Fibroblast of the aortic adventitia (primary cell): ENCODE measurements at places on chromosomes 13 and 19. TPM values are rescaled to one million over a fixed set of nuclear protein-coding genes. Genes with fewer than 3 reads are reported as not detected.

DNA sequence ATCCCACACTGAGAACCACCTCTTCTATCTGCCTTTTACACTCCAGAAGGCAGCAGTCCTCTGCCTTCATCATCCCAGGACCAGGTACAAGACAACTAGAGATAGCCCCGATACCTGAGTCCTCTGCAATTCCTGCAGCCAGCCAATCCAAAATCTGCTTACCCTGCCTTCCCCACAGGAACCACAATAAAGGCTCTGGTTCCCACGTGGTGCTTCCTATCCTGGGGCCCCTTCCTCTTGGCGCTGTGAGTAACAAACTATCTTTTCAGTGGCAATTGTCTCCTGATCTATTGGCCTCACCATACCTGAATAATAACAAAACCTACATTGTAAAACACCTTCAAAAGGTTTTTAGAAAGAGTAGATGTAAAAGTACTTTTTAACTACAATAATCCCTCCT lies 63.1 kb downstream of the ZDHHC20 start:
- no peak for DNase-seq

DNA sequence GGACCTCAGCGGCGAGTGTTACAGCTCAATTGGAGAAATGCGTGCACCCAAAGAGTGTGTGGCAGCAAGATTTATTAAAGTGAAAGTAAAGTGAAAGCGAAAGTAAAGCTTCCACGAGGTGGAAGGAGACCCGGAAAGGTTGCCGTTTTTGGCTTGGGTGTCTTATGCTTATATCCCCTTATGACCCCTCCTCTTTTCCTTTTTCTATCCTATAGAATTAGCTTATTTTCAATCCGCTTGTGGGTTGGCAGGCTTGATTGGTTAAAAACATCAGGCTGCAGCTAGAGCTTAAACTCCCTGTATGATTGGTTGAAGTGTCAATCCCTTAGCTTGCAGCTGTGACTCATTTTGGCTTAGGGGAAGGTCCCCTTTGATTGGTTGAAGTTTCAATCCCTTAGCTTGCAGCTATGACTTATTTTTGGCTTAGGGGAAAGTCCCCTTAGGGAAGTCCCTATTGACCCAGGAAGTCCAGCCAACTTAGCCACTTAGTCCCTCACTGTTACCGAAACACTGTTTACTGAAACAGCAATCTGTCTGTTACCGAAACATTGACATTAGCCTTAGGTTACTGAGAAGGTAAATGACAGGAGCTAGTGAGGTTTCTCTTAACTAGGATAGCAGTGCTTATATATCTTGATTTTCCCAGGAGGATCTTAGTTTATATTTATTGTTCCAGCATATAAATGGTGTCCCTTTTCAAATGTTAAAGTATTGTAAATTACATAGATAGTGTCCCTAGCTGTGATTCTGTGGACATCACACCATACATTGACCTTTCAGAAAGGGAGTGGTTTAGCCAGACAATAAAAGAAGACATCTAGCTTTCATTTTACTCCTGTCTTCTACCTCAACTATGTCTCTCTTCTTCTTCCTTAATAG lies 575.8 kb downstream of the DACH1 start:
- DNase-seq = peak; percentile 11

DNA sequence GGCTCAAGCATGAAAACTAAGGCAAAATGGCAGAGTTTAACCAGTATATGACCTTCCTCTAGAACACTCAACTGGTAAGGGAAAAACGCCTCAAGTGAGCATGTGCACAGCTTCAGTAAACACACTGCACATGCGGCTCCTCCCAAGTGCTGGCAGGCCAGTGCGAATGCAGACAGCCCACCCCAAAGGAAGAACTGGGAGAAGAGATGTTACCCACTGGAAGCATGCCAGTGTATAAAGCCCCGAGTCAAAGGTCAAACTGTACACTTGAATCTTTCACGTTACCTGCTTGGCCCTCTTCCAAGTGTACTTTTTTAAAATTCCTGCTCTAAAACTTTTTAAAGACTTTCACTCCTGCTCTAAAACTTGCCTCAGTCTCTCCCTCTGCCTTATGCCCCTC lies 19.2 kb upstream of the RCBTB1 start:
- no peak for DNase-seq

- DNase-seq = no peak
These were observed 208.3 kb upstream of the STARD13 start for GRCh38 chr13:33493672-33494365.

The N4BP2L1 gene
- 1.9 and 9.5 TPM in 2 replicates for total RNA-seq

DNA sequence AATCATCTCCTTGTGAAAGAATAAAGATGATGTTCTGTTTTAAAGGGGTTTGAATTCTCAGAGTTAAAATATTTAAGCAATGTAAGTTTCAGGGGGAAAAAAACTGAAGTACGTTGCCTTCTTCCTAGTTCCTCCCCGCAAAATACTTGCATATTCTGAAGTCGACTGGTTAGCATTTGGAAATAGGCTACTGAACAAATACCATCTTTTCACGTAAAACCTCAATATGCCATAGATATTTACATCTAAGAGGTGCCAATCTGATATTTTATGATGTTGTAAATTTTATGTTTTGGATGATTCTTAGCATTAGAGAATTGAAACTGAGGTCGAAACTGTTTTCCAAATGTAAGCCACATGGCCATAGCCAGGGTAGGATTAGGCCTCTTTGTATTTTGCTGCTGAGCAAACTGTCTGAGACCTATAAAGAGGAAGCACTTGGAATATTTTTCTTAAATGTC lies 138.3 kb downstream of the FLT1 start:
- DNase-seq = no peak

DNA sequence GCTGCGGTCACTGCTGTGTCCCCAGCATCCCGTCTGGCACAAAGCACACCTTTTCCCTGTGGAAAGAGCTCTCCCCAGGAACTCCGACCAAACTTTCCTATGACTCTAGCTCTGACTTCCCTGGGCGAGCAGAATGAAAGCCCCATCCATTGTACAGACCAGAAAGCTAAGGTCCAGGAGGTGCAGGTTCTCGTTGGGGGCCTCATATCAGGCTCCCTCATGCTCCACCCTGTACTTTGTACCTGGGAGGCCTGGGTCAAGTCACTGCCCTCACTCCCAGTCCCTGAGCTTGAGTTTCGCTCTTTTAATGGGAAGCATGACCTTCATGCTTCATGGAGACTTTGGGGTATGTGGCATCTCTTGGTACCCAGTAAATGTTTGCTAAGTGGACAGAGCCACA lies 18.4 kb downstream of the CYTH2 start:
- no peak for DNase-seq

DNA sequence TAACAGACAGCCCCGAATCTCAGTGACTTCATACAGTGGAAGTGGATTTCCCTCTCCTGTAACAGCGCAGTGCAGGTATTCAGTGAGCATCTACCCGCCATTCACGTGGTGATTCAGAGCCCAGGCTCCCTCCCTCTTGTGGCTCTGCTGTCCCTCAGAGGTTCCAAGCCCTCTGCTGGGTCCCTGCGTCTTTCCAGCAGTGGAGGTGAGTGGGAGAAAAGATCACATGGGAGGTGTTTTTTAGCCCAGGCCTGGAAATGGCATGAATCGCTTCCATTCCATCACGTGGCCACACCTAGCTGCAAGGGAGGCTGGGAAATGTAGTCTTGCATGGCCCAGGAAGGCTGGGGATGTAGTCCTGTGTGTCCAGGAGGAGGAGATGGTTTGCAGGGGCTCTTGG lies 61.4 kb downstream of the DPF1 start:
- DNase-seq = no peak

GRCh38 chr13:19713186-19713965 lies 69.4 kb downstream of the PSPC1 start:
- DNase-seq = peak; percentile 40

DNA sequence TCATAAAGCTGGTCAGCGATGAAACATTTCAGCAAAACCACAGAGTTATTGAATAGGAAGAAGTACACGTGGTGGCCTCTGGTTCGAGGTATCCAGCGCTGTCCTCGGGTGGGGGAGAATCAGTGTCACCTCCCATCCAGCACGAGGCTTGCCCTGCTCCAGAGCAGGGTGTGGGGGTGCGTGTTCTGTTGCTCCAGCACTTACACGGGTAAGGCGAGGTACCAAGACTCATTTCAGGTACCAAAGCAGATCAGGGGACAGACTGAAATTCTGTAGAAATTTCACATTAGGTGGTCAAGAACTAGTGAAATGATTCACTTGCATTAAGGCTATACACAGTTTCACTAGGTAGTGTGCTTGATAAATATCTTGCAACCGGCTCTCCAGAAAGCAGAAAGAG lies 164.2 kb upstream of the SOX1 start:
- DNase-seq = no peak

- DNase-seq = no peak
These were observed 84.5 kb downstream of the SPRY2 start for GRCh38 chr13:80256352-80256932.

- DNase-seq = no peak
These were observed 1044.4 kb downstream of the UQCRFS1 start for GRCh38 chr19:28168557-28168956.

The UBA52 gene
- 496 and 1,084 TPM in 2 replicates for total RNA-seq

GRCh38 chr13:32852526-32852925 lies 163.7 kb upstream of the KL start:
- no peak for DNase-seq

The OR7D2 gene
- not detected in 2 replicates for total RNA-seq

The WDR88 gene
- not detected in 2 replicates for total RNA-seq
